ENCODE measurements at places on chromosomes 16 and 17.

DNA sequence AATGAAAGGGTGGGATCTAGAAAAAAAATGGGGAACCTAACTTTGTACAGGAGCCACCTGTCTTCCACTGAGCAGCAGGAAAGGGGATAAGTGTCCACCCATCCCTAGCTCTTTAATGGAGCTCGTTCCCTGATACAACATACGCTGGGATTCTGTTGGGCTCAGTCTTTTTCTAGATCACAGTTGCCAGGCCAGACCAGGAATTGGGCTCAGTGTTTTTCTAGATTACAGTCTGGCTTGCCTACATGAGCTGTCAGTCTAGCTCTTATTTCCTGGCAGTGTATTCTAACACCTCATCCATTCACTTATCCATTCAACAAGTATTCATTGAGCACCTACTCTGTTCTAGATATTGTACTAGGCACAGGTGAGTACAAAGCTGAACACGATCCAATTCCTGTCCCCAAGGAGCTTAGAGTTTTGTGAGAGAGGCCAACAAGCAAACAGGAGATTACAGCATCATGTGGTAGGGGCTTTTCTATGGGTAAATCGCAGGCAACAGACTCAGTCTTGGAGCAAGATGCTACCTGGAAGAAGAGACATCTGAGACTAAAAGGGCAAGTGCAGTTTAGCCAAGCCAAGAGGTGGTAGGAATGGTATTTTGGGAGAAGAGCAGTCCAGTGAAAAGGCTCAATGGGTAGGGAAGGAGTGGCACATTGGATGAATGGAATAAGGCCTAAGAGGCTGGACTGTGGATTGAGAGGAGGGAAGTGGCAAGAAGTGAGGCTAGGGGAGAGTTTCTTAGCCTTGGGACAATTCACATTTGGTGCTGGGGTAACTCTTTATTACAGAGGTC lies 138.0 kb upstream of the HS3ST2 start:
- no peak for DNase-seq

- no peak for DNase-seq
These were observed 12.7 kb downstream of the KRT12 start for GRCh38 chr17:40854175-40854814.

DNA sequence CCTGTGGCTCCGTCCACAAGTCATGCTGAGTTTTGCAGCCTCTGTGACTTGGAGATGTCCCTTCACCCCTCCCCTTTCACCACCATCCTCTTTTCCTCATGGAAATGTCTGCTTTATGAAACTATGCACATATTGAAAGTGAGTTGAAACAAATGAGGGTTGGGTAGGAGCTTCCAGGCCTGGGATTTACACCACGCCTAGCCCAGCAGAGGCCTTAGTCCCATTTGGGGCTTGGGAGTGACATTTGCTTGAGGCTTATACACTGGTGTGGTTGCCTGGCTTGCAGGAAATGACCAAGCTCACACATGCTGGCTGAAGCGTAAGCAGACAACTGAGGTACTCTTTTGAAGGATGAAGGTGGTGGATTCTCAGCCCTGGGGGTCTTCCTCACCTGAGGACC lies 10.5 kb upstream of the SPNS1 start:
- DNase-seq: no peak

- no peak for DNase-seq
These were observed 158.1 kb downstream of the ZNF423 start for GRCh38 chr16:49697631-49698452.

DNA sequence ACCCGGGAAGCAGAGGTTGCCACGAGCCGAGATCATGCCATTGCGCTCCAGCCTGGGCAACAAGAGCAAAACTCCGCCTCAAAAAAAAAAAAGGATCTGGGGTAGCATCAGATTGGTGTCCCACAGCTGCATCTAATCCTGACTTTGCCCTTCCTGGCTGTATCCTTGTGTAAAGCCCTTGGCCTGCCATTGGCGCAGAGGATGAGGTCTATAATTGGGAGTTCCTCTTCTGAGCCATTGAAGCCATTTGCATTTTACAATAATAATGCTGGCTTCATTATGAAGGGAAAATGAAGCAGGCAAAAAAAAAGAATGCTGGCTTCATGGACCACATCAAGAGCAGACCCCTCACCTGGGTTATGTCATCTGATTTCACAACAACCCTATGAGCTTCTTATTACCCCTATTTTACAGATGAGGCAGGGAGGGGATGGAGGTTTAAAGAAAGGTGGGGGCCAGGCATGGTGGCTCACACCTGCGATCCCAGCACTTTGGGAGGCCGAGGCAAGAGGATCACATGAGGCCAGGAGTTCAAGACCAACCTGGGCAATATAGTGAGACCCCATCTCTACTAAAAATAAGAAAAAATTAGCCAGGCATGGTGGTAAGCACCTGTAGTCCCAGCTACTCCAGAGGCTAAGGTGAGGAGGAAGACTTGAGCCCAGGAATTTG lies 1.2 kb upstream of the LITAFD start:
- no peak for DNase-seq

DNA sequence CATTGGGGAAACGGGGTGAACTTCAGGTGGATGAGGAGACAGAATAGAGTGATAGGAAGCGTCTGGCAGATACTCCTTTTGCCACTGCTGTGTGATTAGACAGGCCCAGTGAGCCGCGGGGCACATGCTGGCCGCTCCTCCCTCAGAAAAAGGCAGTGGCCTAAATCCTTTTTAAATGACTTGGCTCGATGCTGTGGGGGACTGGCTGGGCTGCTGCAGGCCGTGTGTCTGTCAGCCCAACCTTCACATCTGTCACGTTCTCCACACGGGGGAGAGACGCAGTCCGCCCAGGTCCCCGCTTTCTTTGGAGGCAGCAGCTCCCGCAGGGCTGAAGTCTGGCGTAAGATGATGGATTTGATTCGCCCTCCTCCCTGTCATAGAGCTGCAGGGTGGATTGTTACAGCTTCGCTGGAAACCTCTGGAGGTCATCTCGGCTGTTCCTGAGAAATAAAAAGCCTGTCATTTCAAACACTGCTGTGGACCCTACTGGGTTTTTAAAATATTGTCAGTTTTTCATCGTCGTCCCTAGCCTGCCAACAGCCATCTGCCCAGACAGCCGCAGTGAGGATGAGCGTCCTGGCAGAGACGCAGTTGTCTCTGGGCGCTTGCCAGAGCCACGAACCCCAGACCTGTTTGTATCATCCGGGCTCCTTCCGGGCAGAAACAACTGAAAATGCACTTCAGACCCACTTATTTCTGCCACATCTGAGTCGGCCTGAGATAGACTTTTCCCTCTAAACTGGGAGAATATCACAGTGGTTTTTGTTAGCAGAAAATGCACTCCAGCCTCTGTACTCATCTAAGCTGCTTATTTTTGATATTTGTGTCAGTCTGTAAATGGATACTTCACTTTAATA lies 7.0 kb upstream of the TMEM235 start:
- peak; percentile 74 for DNase-seq

DNA sequence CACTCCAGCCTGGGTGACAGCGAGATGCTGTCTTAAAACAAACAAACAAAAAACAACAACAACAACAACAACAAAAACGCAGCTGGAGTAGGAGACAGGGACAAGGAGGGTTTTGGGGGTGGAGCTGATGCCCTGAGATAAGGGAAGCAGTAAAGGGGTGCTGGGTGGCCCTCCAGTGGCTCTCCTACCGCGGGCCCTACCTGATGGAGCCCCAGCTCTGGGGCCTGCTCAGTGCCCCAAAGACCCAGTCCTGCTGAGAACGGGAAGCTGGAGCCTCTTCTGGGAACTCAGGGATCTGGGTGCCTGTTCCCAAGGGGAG lies 21.3 kb upstream of the NAGS start:
- no peak for DNase-seq

- no peak for DNase-seq
These were observed 52.0 kb upstream of the CCL2 start for GRCh38 chr17:34203018-34203638.

DNA sequence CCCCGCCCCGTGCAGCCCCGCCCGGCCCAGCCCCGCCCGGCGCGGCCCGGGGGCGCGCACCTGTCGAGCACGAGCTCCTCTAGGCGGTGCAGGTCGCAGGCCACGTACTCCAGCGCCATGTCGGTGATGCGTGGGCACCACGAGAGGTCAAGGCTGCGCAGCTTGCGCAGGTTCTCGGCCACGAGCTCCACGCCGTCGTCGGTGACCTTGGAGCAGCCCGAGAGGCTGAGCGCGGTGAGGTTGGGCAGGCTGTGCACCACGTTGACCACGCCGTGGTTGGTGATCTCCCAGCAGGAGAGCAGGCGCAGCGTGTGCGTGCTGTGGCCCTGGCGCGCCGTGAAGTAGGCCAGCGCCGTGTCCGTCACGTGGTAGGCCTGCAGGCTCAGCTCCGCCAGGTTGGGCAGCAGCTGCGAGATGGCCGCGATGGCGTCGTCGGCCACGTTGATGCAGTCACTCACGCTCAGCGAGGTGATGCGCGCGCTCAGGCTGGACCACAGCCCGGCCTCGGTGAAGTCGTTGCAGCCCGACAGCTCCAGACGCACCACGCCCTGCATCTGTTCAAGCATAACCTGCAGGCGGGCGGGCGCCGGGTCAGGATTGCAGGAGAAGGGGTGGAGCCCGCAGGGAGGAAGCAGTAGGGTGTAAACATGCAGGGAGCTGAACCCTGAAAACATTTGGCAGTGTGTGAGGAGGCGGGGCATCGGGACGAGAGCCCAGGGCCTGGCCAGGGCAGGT lies 5.3 kb upstream of the WDR24 start:
- DNase-seq: no peak

- no peak for DNase-seq
These were observed 406.7 kb upstream of the CCL2 start for GRCh38 chr17:33848433-33848832.

DNA sequence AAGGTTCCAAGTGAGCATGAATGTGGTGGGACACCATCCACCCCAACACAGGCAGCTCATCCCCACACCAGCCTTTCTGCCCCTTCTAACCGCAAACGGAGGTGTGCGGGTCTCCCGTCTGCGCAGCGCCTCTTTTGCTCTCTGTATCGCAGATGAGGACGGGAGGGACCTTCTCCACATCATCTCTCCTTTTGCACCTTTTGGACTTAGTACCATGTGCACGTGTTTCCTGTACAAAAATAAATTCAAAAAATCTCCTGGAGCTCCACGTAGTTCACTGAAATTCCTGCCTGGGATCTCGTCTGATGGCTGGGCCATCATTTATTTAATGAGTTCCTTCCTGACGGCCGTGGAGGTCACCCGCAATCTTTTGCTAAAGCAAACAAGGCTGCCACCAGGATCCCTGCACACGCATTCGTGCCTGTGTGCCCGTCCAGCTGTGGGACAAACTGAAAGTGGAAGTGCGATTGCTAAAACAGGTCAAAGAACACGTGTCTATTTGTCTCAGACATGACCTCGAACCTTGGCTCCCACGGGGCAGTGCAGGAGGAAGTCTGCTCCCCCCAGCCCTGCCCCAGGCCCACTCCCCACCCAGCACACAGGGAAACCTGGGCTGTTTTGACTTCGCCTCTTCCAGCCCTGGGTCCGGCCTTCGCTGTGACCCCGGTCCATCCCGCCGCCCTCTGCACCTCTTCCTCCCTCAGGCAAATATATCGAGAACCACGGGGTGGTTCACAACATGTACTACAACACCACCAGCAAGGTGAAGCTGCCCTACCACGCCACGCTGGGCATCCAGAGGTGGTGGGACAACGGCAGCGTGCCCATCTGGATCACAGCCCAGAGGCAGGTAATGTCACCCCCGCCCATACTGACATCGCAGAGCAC lies 2.3 kb downstream of the ENPP7 start:
- no peak for DNase-seq

DNA sequence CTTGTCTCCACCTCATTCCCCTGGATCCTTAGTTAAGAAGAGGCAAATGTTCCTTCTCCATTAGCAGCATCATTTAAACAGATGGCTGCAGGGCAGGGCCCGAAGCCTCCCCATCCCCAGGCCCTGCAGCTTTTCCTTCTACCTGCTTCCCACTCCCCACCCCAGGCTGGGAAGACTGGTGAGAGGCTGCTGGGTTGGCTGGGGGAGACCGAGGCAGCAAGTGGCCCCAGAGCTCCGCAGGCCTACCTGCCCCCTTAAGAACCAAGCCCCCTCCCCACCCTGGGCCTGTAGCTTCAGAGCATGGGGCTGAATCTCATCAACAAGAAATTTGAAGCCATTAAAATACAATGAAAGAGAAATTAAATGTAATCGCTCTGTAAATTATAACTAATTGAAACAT lies 22.1 kb upstream of the RPL38 start:
- no peak for DNase-seq

GRCh38 chr17:78967782-78968362 lies 11.9 kb downstream of the LGALS3BP start:
- DNase-seq: no peak

DNA sequence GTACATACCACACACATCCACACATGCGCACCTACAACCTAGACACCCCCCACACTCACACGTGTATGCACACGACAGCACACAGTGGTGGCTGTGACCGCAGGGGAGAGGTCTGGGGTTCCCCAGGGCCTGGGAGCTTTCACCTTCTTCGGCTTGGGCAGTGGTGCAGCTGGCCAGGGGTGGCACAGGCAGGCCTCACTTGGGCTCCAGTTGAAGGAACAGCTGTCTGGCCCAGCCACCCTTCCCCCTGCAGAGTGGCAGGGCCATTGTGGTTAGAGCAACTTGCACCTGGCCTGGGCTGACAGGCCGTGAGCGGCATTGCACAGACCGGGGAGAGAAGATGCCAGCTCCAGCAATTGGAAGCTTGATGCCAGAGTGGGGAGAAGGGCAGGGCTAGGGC lies 114.5 kb upstream of the GSE1 start:
- DNase-seq: no peak

GRCh38 chr17:79840269-79840988 lies 1.2 kb upstream of the CBX4 start:
- DNase-seq: no peak

- no peak for DNase-seq
These were observed 344.6 kb downstream of the XYLT1 start for GRCh38 chr16:17126156-17126555.

GRCh38 chr16:29994600-29995323 lies 655 bp downstream of the HIRIP3 start:
- DNase-seq: no peak

GRCh38 chr17:74408262-74408661 lies 23.6 kb upstream of the GPRC5C start:
- no peak for DNase-seq

DNA sequence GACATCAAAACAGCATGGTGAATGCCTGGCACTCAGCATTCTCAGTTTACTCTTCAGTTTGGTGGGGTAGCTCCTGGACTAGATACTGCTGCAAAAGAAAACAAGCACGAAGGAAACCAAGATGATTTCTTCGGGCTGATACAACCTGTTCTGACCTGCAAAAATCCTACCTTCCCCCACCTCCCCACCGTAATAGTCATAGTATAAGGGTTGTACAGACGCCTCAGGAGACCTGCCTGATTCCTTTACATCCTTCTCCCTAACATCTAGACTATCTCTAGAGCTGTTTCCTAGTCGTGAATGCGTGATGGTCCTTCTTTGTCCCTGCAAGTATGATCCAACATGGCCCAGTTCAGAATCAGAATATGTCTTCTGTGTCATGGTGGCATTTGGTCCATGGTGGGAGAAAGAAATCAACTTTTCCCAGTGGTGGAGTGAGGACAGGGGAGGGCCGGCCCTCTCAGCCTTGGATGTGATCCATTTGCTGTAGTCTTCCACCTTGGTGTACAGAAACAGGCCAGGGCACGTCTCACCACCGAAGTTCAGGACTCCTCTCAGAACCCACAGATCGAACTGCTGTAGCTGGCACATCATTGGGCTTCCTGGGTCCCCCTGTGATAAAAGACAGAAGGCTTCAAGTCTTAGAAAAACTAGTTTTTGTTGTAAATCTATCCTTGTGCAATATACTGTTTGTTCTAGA lies 14.5 kb downstream of the PRSS54 start:
- DNase-seq: no peak

- DNase-seq: no peak
These were observed 4.8 kb downstream of the MSI2 start for GRCh38 chr17:57261084-57261461.

All from hippocampal formation (tissue), 2 donors.